ENCODE measurements at places on chromosomes 1 and 21. TPM values are rescaled to one million over a fixed set of nuclear protein-coding genes. Genes with fewer than 3 reads are reported as not detected.

GRCh38 chr1:206451134-206451686, 19.1 kb upstream of the IKBKE start:
- H3K4me1 ChIP-seq: no peaks in the 10 kb centered on the region
- no peak overlapping the region for H3K27ac ChIP-seq

- H3K4me1 ChIP-seq: no peaks in the 10 kb centered on the region
- no peak overlapping the region for H3K27ac ChIP-seq
- H3K4me3 ChIP-seq: no peak overlapping the region
- DNase-seq: no peak
- H3K36me3 ChIP-seq: no peaks in the 10 kb centered on the region
Observed at GRCh38 chr21:40615505-40616376, 231.2 kb downstream of the DSCAM start.

DNA sequence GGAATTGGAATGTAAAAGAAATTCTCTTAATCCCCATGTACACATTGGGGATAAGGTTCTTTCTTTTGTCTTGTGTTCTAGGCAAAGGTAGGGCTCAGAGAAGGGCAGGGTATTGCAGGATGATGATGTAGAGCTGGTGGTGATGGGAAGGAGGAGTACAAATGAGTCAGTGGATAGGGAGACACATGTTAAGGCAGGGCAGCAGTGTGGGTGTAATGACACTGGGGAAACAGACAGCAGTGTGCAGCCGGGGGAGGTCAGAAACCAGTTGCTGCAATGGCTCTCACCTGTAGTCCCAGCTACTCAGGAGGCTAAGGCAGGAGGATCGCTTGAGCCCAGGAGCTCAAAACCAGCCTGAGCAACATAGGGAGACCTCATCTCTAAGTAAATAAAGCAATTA, 5.1 kb downstream of the NLRP3 start:
- H3K4me1 ChIP-seq: no peaks in the 10 kb centered on the region
- no peak for DNase-seq
- H3K27me3 ChIP-seq: no peaks in the 10 kb centered on the region
- H3K36me3 ChIP-seq: peaks cover 7% of the 10 kb centered on the region

DNA sequence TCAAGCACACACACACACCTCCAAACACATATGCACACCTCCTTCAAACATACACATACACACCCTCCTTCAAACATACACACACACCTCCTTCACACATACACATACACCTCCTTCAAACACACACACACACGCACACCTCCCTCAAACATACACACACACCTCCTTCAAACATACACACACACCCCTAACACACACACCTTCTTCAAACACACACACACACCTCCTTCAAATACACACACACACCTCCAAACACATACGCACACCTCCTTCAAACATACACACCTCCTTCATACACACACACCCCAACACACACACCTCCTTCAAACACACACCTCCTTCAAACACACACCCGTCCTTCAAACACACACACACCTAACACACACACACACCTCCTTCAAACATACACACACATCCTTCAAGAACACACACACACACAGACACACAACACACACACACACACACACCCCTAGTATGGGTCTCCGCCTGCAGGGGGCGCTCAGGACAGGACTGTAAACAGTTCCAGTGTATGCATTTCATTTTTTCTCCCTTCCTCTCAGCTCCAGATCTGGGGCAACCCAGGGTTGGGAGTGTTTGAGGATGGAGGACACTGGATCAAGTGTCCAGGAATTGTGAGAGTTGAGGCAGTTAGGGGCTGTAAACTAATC, 12.1 kb downstream of the LGR6 start:
- no peak overlapping the region for H3K4me3 ChIP-seq
- no peak overlapping the region for H3K27ac ChIP-seq
- H3K27me3 ChIP-seq: no peaks in the 10 kb centered on the region
- H3K36me3 ChIP-seq: no peaks in the 10 kb centered on the region
- no peaks in the 10 kb centered on the region for H3K4me1 ChIP-seq
- DNase-seq: no peak

- no peaks in the 10 kb centered on the region for H3K27me3 ChIP-seq
- DNase-seq: no peak
- H3K27ac ChIP-seq: no peak overlapping the region
- H3K4me1 ChIP-seq: no peaks in the 10 kb centered on the region
- no peaks in the 10 kb centered on the region for H3K36me3 ChIP-seq
Observed at GRCh38 chr1:63843884-63844283, 70.1 kb downstream of the ROR1 start.

- H3K4me1 ChIP-seq: peaks cover 23% of the 10 kb centered on the region
- H3K27ac ChIP-seq: no peak overlapping the region
- no peaks in the 10 kb centered on the region for H3K27me3 ChIP-seq
- H3K36me3 ChIP-seq: no peaks in the 10 kb centered on the region
- no peak for DNase-seq
Observed at GRCh38 chr1:212979340-212980122, 29.2 kb downstream of the VASH2 start.

GRCh38 chr1:161021970-161022353, 1.0 kb upstream of the F11R start:
- peaks cover 37% of the 10 kb centered on the region for H3K4me1 ChIP-seq
- no peaks in the 10 kb centered on the region for H3K36me3 ChIP-seq
- H3K4me3 ChIP-seq: peak overlapping the region; percentile 91

- H3K36me3 ChIP-seq: no peaks in the 10 kb centered on the region
- H3K4me3 ChIP-seq: no peak overlapping the region
- H3K4me1 ChIP-seq: peaks cover 17% of the 10 kb centered on the region
Observed at GRCh38 chr1:161066694-161067093, 3.0 kb downstream of the ARHGAP30 start.

Gene LRRC38
- not detected for total RNA-seq

Gene ADAMTS4
- total RNA-seq: 1.4 TPM

Gene LORICRIN
- not detected for total RNA-seq

Gene MMP23B
- 27.2 TPM for total RNA-seq

Gene TAF12
- 21.8 TPM for total RNA-seq
